Thymus (tissue), 14 donors: ENCODE measurements at places on chromosomes 3 and 15.

- H3K27ac ChIP-seq, result no peak overlapping the region
- DNase-seq, result no peak
- no peaks in the 10 kb centered on the region for H3K4me1 ChIP-seq
- H3K4me3 ChIP-seq, result no peak overlapping the region
- H3K27me3 ChIP-seq, result no peaks in the 10 kb centered on the region
- no peaks in the 10 kb centered on the region for H3K36me3 ChIP-seq
Measured at GRCh38 chr3:150371741-150372254, 36.3 kb upstream of the TSC22D2 start.

- no peak overlapping the region for H3K27ac ChIP-seq
- no peak for DNase-seq
- peaks cover 33% of the 10 kb centered on the region for H3K4me1 ChIP-seq
- H3K36me3 ChIP-seq, result no peaks in the 10 kb centered on the region
Measured at GRCh38 chr3:72133329-72134011, 348.5 kb upstream of the PROK2 start.

DNA sequence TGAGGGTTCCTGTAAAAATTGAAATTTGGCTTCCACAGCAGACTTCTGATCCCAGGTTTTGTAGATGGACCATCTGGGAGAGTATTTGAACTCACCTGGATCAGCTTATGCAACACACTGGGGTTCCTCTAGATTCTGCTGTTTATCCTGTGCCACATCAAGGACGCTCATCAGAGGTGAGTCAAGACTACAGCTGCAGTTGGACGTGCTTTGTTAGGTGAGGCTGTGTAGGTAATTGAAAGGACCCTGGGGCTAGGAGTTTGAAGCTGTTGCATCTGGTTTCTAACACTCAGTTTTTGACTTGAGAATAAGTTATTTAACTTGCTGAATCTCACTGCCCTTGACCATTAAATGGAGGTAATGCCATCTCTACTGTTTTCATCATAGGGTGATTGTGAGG lies 394.2 kb downstream of the EDEM1 start:
- H3K4me3 ChIP-seq, result no peak overlapping the region
- no peaks in the 10 kb centered on the region for H3K36me3 ChIP-seq
- no peak overlapping the region for H3K27ac ChIP-seq
- no peaks in the 10 kb centered on the region for H3K4me1 ChIP-seq

DNA sequence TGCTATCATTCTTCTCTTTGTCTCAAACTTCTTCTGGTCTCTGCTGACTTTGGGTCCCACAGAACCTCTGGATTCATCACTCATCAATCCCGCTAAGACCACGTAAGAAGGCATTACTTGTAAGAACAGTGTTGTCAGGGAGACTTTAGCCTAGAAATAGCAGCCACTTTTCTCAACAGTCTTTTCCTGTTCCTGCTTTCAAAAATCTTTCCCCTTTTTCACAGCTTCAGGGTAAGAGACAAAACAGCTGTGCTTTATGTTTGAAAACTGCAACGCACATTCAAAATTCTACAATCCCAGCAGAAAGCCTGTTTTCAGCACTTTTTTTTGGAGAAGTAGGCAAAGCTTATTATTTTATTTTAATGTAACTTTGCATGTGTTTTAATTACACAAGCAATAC lies 42.0 kb upstream of the FAM98B start:
- no peak overlapping the region for H3K27ac ChIP-seq
- no peak for DNase-seq
- no peaks in the 10 kb centered on the region for H3K4me1 ChIP-seq
- H3K4me3 ChIP-seq, result no peak overlapping the region
- H3K36me3 ChIP-seq, result no peaks in the 10 kb centered on the region
- no peaks in the 10 kb centered on the region for H3K27me3 ChIP-seq

DNA sequence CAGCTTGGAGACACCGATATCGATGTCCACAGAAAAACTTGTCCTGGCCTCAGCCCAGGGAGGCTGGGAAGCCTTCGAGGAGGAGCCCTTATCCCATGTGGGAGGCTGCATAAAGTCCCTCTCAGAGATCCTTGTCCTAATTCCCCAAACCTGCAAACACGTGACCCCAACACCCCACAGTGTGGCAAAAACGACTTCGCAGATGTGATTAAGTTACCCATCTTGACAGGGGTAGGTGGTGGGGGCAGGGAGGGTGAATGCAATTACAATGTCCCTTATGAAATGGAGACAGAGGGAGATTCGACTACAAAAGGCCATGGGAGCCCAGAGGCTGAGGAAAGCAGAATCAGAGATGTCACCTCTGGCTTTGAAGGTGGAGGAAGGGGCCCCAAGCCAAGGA lies 2.3 kb upstream of the TLR9 start:
- DNase-seq, result no peak
- H3K36me3 ChIP-seq, result peaks cover 54% of the 10 kb centered on the region
- peaks cover 79% of the 10 kb centered on the region for H3K4me1 ChIP-seq
- H3K27ac ChIP-seq, result no peak overlapping the region
- no peaks in the 10 kb centered on the region for H3K27me3 ChIP-seq

DNA sequence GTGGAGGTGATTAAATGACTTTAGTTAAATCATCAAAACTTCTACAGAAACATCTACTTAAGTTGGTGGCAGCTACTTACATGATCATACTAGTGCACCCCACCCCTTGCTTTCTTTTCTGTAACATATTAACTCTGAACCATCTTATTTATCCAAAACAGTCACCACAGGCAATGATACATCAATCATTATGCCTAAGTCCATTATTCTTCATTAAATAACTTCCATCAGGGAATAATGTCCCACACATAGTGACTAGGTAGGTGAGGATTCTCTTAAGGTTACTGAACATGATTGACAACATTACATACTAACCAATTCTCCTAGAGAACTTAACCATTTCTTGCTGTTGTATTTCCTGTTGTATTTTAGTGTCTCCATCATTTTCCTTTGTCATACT lies 210.2 kb downstream of the NR1D2 start:
- H3K36me3 ChIP-seq, result no peaks in the 10 kb centered on the region
- H3K27me3 ChIP-seq, result peaks cover 2% of the 10 kb centered on the region
- no peak overlapping the region for H3K27ac ChIP-seq
- no peak for DNase-seq
- no peak overlapping the region for H3K4me3 ChIP-seq
- H3K4me1 ChIP-seq, result no peaks in the 10 kb centered on the region

- H3K4me3 ChIP-seq, result no peak overlapping the region
- no peak for DNase-seq
- no peaks in the 10 kb centered on the region for H3K27me3 ChIP-seq
Measured at GRCh38 chr3:42665050-42665878, 11.8 kb downstream of the ZBTB47 start.

- H3K4me3 ChIP-seq, result no peak overlapping the region
- no peaks in the 10 kb centered on the region for H3K27me3 ChIP-seq
- peaks cover 2% of the 10 kb centered on the region for H3K4me1 ChIP-seq
- no peak overlapping the region for H3K27ac ChIP-seq
Measured at GRCh38 chr3:111603679-111604078, 8.5 kb upstream of the ZBED2 start.

DNA sequence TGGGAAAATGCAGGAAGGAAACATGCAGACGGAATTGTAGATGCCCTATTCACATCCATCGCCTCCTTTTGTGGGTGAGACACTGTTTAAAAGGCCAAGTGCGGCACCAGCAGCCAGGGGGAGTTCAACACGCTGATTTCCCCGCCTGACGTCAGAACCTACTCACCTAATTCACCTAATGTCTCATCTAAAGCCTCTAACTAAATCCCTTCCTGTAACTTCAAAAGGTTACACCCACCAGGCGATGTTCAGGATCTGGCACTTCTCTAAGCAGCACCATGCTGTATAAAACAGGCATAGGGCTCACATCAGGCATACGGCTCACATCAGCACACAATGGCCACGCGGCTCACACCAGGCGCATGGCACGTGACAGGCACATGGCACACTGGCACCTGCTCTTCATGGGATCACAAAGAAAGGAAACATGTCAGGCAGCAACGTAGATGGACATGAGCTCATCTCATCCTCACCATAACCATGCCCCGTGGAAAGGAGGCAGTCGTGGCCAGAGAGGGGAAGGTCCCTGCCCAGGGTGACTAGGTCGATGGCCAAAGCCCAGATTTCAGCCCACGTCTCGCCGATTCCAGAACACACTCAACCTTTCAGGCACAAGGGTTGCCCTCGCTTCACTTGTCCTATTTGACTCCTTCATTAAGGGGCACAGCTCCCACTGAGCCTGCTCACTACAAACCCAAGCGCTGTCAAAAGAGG lies 21.7 kb downstream of the XXYLT1 start:
- H3K27me3 ChIP-seq, result no peaks in the 10 kb centered on the region
- no peak overlapping the region for H3K27ac ChIP-seq
- no peaks in the 10 kb centered on the region for H3K36me3 ChIP-seq
- no peaks in the 10 kb centered on the region for H3K4me1 ChIP-seq
- DNase-seq, result no peak

DNA sequence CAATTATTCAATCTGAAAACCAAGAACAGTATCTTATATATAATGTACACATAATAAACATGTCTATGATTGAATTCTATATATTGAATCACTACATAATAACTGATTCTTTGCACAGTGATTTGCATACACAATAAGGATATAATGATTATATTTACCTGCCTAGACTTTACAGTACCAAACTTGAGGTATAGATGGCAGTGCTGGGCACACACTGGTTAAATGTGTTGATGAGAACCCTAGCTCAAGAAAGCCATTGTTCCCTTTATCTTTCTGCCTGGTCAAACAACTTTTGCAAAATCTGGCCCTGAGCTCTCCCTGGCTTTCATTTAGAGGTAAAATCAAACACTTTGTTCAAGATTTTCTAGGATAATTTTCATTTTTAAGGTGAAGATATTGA lies 697.7 kb downstream of the TUSC7 start:
- H3K4me3 ChIP-seq, result no peak overlapping the region
- no peaks in the 10 kb centered on the region for H3K27me3 ChIP-seq
- no peak for DNase-seq
- H3K4me1 ChIP-seq, result no peaks in the 10 kb centered on the region
- H3K36me3 ChIP-seq, result no peaks in the 10 kb centered on the region
- H3K27ac ChIP-seq, result no peak overlapping the region

- H3K4me1 ChIP-seq, result no peaks in the 10 kb centered on the region
- H3K27me3 ChIP-seq, result no peaks in the 10 kb centered on the region
- no peaks in the 10 kb centered on the region for H3K36me3 ChIP-seq
Measured at GRCh38 chr3:138062626-138063025, 52.7 kb downstream of the CLDN18 start.
